Activated T-helper 1 cell treated with anti-CD3 and anti-CD28 coated beads, Interleukin-12 subunit alpha, Interleukin-12 subunit beta, Interleukin-2, Interleukin-4 antibody, amounts not matched to agents 30 ng/mL and 10 ng/mL and 1 ng/mL, durations not matched to agents 14 hours and 24 hours and 36 hours (primary cell): ENCODE measurements at places on chromosomes 6 and 20. TPM values are rescaled to one million over a fixed set of nuclear protein-coding genes. Genes with fewer than 3 reads are reported as not detected.
A peak's percentile ranks its signal among the peaks of the same experiment; 100 is the strongest.

GRCh38 chr6:87755708-87756671 lies 54.0 kb upstream of the AKIRIN2 start:
- peaks cover 17% of the 10 kb centered on the region for H3K4me1 ChIP-seq
- DNase-seq = no peak
- peaks cover 8% of the 10 kb centered on the region for H3K27me3 ChIP-seq
- H3K4me3 ChIP-seq = no peak overlapping the region

- no peaks in the 10 kb centered on the region for H3K27me3 ChIP-seq
- no peak for DNase-seq
- H3K27ac ChIP-seq = no peak overlapping the region
- H3K4me3 ChIP-seq = peak overlapping the region; percentile 50
- H3K4me1 ChIP-seq = peaks cover 78% of the 10 kb centered on the region
- peaks cover 55% of the 10 kb centered on the region for H3K36me3 ChIP-seq
Observed at GRCh38 chr20:51385646-51386530, 156.6 kb downstream of the NFATC2 start.

KIAA0408 gene
- total RNA-seq = 14.7 and 16.9 TPM in 2 replicates

C6orf132 gene
- 0.18 and 0.20 TPM in 2 replicates for total RNA-seq

SMPD2 gene
- 18.5 and 19.1 TPM in 2 replicates for total RNA-seq

GRCh38 chr6:163394659-163395058 lies 19.9 kb upstream of the QKI start:
- DNase-seq = no peak
- peaks cover 6% of the 10 kb centered on the region for H3K4me1 ChIP-seq

- peaks cover 68% of the 10 kb centered on the region for H3K4me1 ChIP-seq
- H3K36me3 ChIP-seq = peaks cover 12% of the 10 kb centered on the region
- DNase-seq = no peak
- no peaks in the 10 kb centered on the region for H3K27me3 ChIP-seq
Observed at GRCh38 chr20:32524829-32525501, 60.2 kb downstream of the NOL4L start.

DNA sequence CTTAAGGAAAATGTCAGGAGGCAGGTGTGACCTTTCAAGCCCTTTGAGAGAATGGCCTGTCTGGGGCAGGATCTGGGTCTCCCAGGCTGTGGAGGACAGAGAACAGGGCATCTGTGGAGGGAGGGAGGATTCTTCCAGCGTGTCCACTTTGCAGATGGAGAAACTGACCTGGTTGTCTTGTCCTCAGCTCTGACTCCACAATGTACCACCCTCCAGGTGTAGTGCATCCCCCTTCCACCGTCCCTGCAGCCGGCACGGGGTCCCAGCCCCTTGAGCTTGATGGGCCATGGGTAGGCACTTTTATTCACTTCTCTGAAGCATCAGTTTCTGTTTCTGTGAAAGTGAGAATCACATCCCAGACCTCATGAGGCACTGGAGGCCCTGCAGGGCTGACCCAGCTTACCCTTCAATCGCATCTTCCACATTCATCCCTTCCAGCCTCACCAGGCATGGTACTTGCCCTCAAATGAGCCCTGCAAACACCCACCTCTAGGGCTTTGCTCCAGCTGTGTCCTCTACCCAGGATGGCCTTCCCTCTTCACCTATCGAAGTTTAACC lies 4.6 kb upstream of the TGM2 start:
- no peaks in the 10 kb centered on the region for H3K27me3 ChIP-seq
- no peak for DNase-seq
- H3K27ac ChIP-seq = no peak overlapping the region
- no peaks in the 10 kb centered on the region for H3K36me3 ChIP-seq
- peaks cover 31% of the 10 kb centered on the region for H3K4me1 ChIP-seq

GRCh38 chr6:139372326-139373153 lies 1.9 kb downstream of the CITED2 start:
- no peaks in the 10 kb centered on the region for H3K27me3 ChIP-seq
- H3K27ac ChIP-seq = peak overlapping the region; percentile 83
- H3K36me3 ChIP-seq = peaks cover 14% of the 10 kb centered on the region
- no peak for DNase-seq
- peak overlapping the region; percentile 99 for H3K4me3 ChIP-seq
- H3K4me1 ChIP-seq = peaks cover 43% of the 10 kb centered on the region

DNA sequence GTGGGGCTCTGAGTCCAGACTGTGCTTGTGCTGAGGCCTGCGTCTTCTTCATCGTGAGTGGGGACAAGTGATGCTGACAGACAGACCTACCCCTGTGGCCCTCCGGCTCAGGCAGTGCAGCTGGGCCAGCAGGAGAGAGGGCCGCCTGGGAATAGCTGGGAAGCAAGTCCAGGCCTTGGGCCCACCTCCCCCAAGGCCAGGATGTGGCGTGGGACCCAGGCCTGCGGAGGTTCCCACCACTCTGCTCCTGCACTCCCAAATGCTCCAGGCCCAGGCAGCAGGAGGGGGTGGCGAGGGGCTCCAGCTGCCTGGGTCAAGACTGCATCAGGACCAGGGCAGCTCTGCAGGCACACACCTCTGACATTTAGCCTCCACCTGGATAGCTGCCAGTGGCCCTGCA lies 38.3 kb downstream of the DAAM2 start:
- H3K4me3 ChIP-seq = no peak overlapping the region
- no peak overlapping the region for H3K27ac ChIP-seq
- H3K27me3 ChIP-seq = peaks cover 5% of the 10 kb centered on the region
- H3K4me1 ChIP-seq = no peaks in the 10 kb centered on the region
- DNase-seq = no peak

C6orf58 gene
- 0.16 TPM in 1 of 2 replicates, not detected in the other for total RNA-seq

- no peaks in the 10 kb centered on the region for H3K36me3 ChIP-seq
- DNase-seq = no peak
- no peaks in the 10 kb centered on the region for H3K4me1 ChIP-seq
- no peak overlapping the region for H3K27ac ChIP-seq
- H3K27me3 ChIP-seq = no peaks in the 10 kb centered on the region
Observed at GRCh38 chr6:51891784-51892183, 195.6 kb downstream of the PKHD1 start.

DNA sequence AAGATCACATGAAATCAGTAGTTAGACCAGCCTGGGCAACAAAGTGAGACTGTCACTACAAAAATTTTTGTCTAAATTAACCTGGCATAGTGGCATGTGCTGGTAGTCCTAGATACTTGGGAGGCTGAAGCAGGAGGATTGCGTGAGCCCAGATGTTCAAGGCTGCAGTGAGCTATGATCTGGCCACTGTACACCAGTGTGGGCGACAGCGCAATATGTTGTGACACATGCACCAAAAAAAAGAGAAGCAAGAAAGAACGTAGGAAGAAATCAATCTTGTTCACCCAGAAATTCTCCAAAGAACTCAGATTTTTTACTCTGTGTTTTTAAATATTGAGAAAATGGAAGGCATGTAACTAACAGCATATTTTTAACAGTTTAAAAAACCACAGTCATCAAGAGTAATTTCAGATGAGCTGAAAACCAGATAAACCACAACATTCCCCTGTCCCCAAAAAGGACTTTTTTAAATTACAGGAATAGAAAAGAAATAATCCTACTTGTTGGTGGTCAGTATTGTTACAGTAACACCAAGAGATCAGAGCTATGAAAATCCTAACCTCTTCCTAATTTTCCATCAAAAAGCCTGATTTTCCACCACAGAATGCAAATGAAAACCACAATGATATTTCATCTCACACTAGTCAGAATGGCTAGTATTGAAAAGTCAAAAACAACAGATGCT lies 240.2 kb downstream of the KHDC1L start:
- no peaks in the 10 kb centered on the region for H3K4me1 ChIP-seq
- no peaks in the 10 kb centered on the region for H3K27me3 ChIP-seq
- H3K36me3 ChIP-seq = peaks cover 2% of the 10 kb centered on the region
- H3K4me3 ChIP-seq = no peak overlapping the region

- no peaks in the 10 kb centered on the region for H3K27me3 ChIP-seq
- H3K4me1 ChIP-seq = peaks cover 37% of the 10 kb centered on the region
- peak overlapping the region; percentile 93 for H3K4me3 ChIP-seq
- H3K36me3 ChIP-seq = peaks cover 42% of the 10 kb centered on the region
- H3K27ac ChIP-seq = peak overlapping the region; percentile 100
- DNase-seq = no peak
Observed at GRCh38 chr6:31651602-31652191, 764 bp downstream of the BAG6 start.

ID4 gene
- total RNA-seq = not detected in 2 replicates

- H3K27me3 ChIP-seq = no peaks in the 10 kb centered on the region
- H3K4me3 ChIP-seq = peak overlapping the region; percentile 70
- H3K4me1 ChIP-seq = peaks cover 59% of the 10 kb centered on the region
Observed at GRCh38 chr6:45436544-45437438, 59.1 kb upstream of the SUPT3H start.

DCDC2 gene
- total RNA-seq = not detected in 2 replicates

DNA sequence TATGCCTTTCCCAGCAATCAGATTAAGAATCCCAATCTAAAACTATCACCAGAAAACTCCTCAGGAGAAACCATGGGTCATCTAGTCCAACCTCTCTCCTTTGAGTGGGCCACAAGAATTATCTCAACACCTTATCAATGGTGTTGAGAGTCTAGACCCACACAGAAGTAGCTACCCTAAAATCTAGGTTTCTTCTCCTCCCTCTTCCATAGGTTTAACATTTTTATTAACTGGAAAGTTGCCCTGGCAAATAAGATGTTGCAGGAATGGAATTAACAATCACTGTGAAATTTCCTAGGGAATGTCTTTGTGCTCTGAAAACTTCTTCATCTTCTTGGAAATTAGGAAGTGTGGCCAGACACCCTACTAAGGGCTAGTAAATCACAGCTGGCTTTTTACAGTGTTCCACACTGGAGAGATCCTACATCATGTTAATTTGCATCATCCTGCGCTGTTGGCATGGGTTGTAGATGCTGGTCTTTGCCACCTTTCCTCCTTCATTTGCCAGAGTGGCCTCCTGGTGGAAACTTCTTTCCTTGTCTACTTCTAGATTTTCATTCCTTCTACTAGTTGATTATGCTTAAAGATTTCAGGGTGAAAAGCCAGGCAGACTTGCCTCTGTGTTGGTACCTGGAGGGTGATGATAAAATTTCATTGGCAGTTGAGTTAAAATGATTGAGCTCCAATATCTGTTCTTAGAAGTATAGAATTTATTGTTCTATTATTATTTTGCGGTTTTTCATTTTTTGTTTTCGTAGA lies 2.7 kb downstream of the TNFAIP3 start:
- no peak for DNase-seq
- peaks cover 67% of the 10 kb centered on the region for H3K36me3 ChIP-seq
- peak overlapping the region; percentile 99 for H3K27ac ChIP-seq
- peak overlapping the region; percentile 98 for H3K4me3 ChIP-seq
- H3K27me3 ChIP-seq = no peaks in the 10 kb centered on the region
- H3K4me1 ChIP-seq = peaks cover 50% of the 10 kb centered on the region
